ENCODE measurements at places on chromosomes 7 and 10. TPM values are rescaled to one million over a fixed set of nuclear protein-coding genes. Genes with fewer than 3 reads are reported as not detected.

DNA sequence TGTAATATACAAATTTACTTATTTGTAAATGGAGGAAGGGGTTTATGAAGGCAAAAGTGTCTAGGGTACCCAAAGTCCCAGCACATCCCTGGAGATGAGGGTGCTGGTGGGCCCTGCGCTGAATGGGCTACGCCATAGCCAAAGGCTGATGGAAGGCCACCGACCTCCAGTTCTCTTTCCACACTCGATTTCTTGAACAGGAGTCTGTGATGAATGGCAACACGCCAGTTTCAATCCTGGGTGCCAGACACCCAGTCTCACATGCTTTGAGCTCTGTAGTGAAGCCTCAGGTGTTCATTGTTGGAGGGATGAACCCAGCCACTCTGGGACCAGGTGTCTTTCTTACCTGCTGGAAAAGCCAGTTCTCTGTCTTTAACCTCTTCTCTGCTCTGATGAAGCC is 752 bp downstream of the LRMDA start:
- H3K27me3 ChIP-seq, result no peaks in the 10 kb centered on the region
- peak; percentile 43 for DNase-seq
- H3K4me1 ChIP-seq, result peaks cover 87% of the 10 kb centered on the region
- H3K27ac ChIP-seq, result peak overlapping the region; percentile 92
- H3K4me3 ChIP-seq, result peak overlapping the region; percentile 95
- no peaks in the 10 kb centered on the region for H3K36me3 ChIP-seq

DNA sequence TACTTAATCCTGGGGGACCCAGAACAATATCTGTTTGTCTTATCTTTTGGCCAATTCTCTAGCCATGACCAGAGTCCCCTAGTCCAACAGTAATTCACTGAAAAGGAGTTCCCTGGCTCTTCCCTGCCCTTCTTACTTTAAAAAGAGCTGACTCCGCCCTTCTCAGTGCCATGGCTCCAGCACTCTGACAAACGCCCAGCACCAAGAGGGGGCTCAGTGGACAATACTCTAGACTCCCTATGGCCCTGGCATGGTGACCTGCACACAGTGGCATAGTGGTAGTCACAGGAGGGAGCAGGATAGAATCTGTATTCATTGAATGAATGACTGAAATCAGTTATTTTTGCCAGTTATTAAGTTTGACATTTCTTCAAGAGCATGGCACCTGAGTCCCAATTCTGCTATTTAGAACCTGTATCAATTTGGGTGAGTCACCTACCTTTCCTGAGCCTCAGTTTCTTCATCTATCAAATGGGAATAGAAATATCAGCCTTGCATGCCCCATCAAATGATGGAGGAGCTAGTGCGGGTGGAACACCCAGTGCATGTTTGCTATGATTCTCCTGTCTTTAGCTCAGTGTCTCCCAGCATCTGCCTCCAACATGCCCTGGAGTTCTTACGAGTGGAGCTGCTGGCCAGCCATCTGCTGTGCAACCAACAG is 69.4 kb downstream of the CLEC2L start:
- no peak overlapping the region for H3K4me3 ChIP-seq
- peaks cover 36% of the 10 kb centered on the region for H3K36me3 ChIP-seq
- no peak overlapping the region for H3K27ac ChIP-seq
- H3K4me1 ChIP-seq, result no peaks in the 10 kb centered on the region

DNA sequence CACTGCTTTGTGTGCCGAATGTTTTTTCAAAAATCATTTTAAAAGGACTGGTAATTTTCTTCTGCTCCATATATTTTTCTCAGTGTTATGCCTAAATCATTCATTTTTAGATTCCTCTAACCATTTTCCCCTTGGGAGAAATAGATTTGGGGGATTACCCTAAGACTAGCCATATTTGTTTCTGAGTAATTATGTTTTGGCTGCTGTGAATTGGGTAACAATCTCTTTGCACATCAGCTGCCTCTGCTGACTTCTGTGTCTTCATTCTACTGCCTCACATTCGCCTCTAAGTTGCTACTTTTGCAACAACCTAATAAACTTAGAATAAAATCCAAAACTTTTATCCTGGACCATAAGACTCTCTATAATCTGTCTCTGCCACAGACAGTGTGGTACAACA is 18.5 kb upstream of the MRC1 start:
- peaks cover 11% of the 10 kb centered on the region for H3K27me3 ChIP-seq
- peaks cover 16% of the 10 kb centered on the region for H3K4me1 ChIP-seq
- DNase-seq, result no peak
- no peak overlapping the region for H3K4me3 ChIP-seq
- no peaks in the 10 kb centered on the region for H3K36me3 ChIP-seq

- H3K4me3 ChIP-seq, result no peak overlapping the region
- H3K27ac ChIP-seq, result no peak overlapping the region
- no peaks in the 10 kb centered on the region for H3K27me3 ChIP-seq
- no peaks in the 10 kb centered on the region for H3K36me3 ChIP-seq
Observed at GRCh38 chr7:148967602-148968001, 60.7 kb downstream of the PDIA4 start.

GRCh38 chr10:627032-627992 is 62.2 kb downstream of the DIP2C start:
- peaks cover 24% of the 10 kb centered on the region for H3K4me1 ChIP-seq
- H3K27ac ChIP-seq, result no peak overlapping the region
- no peaks in the 10 kb centered on the region for H3K27me3 ChIP-seq
- no peak overlapping the region for H3K4me3 ChIP-seq

GRCh38 chr7:66558660-66559465 is 69.8 kb upstream of the KCTD7 start:
- no peaks in the 10 kb centered on the region for H3K4me1 ChIP-seq
- no peak overlapping the region for H3K27ac ChIP-seq
- no peak overlapping the region for H3K4me3 ChIP-seq
- DNase-seq, result no peak
- peaks cover 35% of the 10 kb centered on the region for H3K36me3 ChIP-seq

- no peak for DNase-seq
- no peaks in the 10 kb centered on the region for H3K27me3 ChIP-seq
- no peaks in the 10 kb centered on the region for H3K36me3 ChIP-seq
- no peak overlapping the region for H3K4me3 ChIP-seq
Observed at GRCh38 chr10:83333566-83333965, 805.7 kb upstream of the GHITM start.

DNA sequence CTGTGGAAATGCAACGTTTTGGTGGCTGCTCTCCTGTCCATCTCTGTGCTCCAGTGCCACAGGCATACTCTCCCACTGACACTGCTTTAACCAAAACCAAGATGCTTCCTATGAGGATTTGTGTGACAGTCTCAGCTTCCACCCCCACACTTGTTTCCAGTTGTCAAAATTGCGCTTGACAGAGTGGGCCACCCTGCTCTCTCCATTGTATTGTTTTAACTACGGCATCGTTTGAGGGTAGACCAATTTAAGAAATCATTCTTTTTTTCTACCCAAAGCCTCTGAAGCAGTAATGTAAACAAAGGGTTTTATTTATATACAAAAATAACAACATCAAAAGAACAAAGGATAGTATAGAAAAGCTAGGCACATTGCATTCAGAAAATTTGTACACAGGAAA is 178.0 kb downstream of the INHBA start:
- no peaks in the 10 kb centered on the region for H3K27me3 ChIP-seq
- no peaks in the 10 kb centered on the region for H3K36me3 ChIP-seq
- H3K4me3 ChIP-seq, result no peak overlapping the region
- no peak for DNase-seq
- H3K4me1 ChIP-seq, result no peaks in the 10 kb centered on the region

DNA sequence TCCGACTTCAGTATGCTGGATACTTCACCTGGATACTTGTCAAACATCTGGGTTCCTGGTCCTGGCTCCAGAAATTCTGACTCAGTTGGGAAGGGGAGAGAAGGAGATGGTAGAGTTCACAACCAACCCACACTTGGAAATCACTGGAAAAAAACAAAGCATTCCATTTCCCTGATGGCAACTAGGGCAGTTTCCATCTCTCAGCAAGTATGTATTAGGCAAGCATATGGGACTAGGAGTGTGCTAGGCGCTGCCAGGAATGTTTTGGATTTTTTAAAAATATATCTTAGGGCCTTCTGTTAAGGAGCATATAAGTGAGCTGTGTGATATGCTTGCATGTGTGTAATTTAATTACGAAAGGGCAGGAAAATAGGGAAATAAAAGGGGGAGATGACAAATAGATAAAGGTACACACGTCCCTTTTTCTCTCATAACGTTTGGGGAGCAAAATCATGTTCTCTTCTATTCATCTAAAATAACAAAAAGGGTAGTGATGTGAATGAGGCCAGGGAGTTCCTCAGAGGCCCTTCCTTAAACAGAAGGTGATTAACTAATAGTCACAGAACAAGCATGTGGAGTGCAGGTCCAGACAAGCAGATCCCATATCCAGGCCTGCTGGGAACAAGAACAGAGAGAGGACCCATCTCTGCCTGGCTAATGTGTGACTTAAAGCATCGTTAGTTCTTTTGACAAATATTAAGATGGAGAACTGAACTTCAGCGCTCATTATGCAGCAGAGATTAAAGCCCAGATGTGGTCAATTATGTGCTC is 64.5 kb upstream of the NFE2L3 start:
- H3K27ac ChIP-seq, result no peak overlapping the region
- DNase-seq, result no peak
- H3K36me3 ChIP-seq, result no peaks in the 10 kb centered on the region
- no peak overlapping the region for H3K4me3 ChIP-seq
- H3K27me3 ChIP-seq, result no peaks in the 10 kb centered on the region

GRCh38 chr7:158849442-158849767 is 7.0 kb upstream of the DYNC2I1 start:
- no peak for DNase-seq
- H3K36me3 ChIP-seq, result no peaks in the 10 kb centered on the region
- H3K4me3 ChIP-seq, result peak overlapping the region; percentile 77
- H3K4me1 ChIP-seq, result peaks cover 30% of the 10 kb centered on the region

GRCh38 chr10:71187197-71187596 is 25.2 kb upstream of the UNC5B start:
- no peak for DNase-seq
- H3K27ac ChIP-seq, result no peak overlapping the region
- peaks cover 26% of the 10 kb centered on the region for H3K27me3 ChIP-seq
- no peaks in the 10 kb centered on the region for H3K4me1 ChIP-seq

GRCh38 chr10:11475831-11476434 is 135.5 kb downstream of the USP6NL start:
- no peak overlapping the region for H3K4me3 ChIP-seq
- no peak for DNase-seq
- H3K27me3 ChIP-seq, result no peaks in the 10 kb centered on the region
- H3K36me3 ChIP-seq, result peaks cover 36% of the 10 kb centered on the region

- H3K36me3 ChIP-seq, result 0 out of 3 replicates have a peak, but pooled peaks cover 6% of the 10 kb centered on the region
- no peak for DNase-seq
- no peak overlapping the region for H3K27ac ChIP-seq
- H3K4me3 ChIP-seq, result no peak overlapping the region
- no peaks in the 10 kb centered on the region for H3K27me3 ChIP-seq
Observed at GRCh38 chr10:101941871-101942270, 98.3 kb upstream of the KCNIP2 start.

- no peaks in the 10 kb centered on the region for H3K4me1 ChIP-seq
- H3K27me3 ChIP-seq, result no peaks in the 10 kb centered on the region
- no peak overlapping the region for H3K27ac ChIP-seq
- no peaks in the 10 kb centered on the region for H3K36me3 ChIP-seq
- no peak for DNase-seq
Observed at GRCh38 chr7:115600207-115600606, 430.4 kb downstream of the TFEC start.

DNA sequence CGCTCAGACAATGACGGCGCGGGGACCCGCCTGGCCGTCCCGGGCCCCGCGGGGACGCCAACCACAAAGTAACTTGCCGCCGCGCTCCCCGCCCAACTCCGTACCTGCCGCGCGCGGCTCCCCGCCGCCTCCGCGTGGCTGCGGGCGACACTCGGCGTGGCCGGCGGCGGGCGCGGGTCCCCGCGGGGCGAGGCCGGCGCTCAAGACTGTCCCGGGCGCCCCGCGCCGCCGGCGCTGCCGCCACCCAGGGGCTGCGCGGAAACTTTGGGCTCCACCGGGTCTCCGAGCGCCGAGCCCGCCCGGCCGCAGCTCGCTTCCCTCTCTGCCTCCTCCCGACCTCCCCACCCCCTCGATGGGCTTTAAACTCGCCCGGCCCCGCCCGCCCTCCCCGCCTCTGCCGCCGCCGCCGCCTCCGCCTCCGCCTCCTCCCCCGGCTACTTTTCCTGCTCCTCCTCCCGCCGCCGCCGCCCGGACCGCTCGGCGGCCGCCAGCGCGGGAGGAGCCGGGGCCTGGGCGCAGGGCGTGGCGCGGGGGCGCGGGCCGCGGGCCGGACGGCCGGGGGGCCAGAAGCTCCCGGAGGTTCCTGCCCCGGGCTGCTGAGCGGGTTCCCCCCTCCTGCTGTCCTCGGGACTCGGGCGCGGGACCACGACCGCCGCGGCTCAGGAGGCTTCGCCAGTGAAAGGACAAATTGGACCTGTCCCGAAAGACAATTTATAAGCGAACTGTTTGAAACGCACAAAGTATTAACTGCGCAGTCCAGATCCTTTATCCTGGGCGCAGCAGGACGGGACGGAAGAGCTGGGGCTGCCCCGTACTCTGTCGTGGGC is 10.6 kb upstream of the GRB10 start:
- no peak for DNase-seq
- H3K36me3 ChIP-seq, result no peaks in the 10 kb centered on the region
- no peak overlapping the region for H3K27ac ChIP-seq
- H3K27me3 ChIP-seq, result peaks cover 30% of the 10 kb centered on the region
- peaks cover 18% of the 10 kb centered on the region for H3K4me1 ChIP-seq
- peak overlapping the region; percentile 45 for H3K4me3 ChIP-seq

DNA sequence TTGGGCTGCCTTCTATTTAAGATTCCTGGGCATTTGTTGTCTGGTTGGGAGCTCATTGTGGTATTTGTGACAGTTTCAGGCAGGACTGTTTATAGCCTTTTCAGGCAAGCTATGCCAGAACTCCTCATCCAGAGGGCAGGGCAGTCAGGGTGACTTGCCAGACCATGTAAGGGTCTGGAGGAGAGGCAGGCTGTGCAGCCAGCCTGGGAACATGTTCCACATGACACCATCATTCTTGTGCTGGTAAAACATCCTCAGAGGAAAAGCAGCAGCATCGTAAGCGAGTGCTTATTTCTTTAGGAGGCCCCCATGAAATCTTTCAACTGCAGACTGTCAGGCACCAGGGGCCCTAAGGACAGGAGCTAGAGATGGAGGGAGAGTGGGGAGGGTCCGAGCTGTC is 44.0 kb upstream of the SORBS1 start:
- no peak overlapping the region for H3K27ac ChIP-seq
- DNase-seq, result no peak
- no peak overlapping the region for H3K4me3 ChIP-seq

Gene ASZ1
- total RNA-seq, result not detected

Gene CREB5
- 0.38 TPM for total RNA-seq

Gene NKX2-3
- not detected for total RNA-seq

Gene SNX10
- 26.0 TPM for total RNA-seq

Gene HTR5A
- not detected for total RNA-seq

Gene NXPH1
- not detected for total RNA-seq

Gene TMEM196
- total RNA-seq, result not detected

Gene CDH23
- not detected for total RNA-seq

Gene CALML3
- total RNA-seq, result not detected
